ENCODE measurements at places on chromosomes 13 and 19. TPM values are rescaled to one million over a fixed set of nuclear protein-coding genes. Genes with fewer than 3 reads are reported as not detected.

The TSSK6 gene
- polyA plus RNA-seq, result 12.1 TPM

The GAPDHS gene
- polyA plus RNA-seq, result 0.47 TPM

GRCh38 chr13:111856571-111856970 is 210.4 kb upstream of the SOX1 start:
- no peak for DNase-seq
- no peaks in the 10 kb centered on the region for H3K4me1 ChIP-seq
- no peak overlapping the region for H3K27ac ChIP-seq
- no peaks in the 10 kb centered on the region for H3K36me3 ChIP-seq
- no peak overlapping the region for H3K4me3 ChIP-seq
- no peaks in the 10 kb centered on the region for H3K27me3 ChIP-seq

DNA sequence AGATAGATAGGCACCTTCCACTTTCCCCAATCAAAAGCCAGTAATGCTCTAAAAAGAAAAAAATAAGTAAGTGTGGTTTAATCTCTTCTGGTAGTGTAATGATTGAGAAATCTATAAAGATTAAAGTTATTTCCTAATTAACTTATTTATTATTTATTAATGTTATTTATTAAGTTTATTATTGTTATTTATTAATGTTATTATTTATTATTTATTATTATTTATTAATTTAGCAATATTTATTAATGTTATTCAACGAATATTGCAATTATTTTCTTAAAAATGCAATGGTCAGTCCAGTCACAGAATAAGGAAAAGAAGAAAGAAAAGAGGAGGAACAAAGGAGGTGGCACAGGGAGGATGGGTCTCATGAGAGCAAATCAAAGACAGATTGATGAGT is 100.7 kb downstream of the FREM2 start:
- DNase-seq, result no peak
- H3K4me1 ChIP-seq, result no peaks in the 10 kb centered on the region
- no peaks in the 10 kb centered on the region for H3K36me3 ChIP-seq
- H3K27ac ChIP-seq, result no peak overlapping the region
- no peak overlapping the region for H3K4me3 ChIP-seq

- H3K36me3 ChIP-seq, result no peaks in the 10 kb centered on the region
- no peaks in the 10 kb centered on the region for H3K4me1 ChIP-seq
- H3K27ac ChIP-seq, result no peak overlapping the region
Measured at GRCh38 chr13:48252176-48252575, 19.2 kb downstream of the ITM2B start.

- no peak overlapping the region for H3K4me3 ChIP-seq
- DNase-seq, result no peak
- H3K27me3 ChIP-seq, result no peaks in the 10 kb centered on the region
Measured at GRCh38 chr19:49790866-49791265, 22.2 kb downstream of the FUZ start.

GRCh38 chr13:33089311-33089710 is 73.1 kb downstream of the KL start:
- no peak overlapping the region for H3K27ac ChIP-seq
- peaks cover 2% of the 10 kb centered on the region for H3K4me1 ChIP-seq
- no peak for DNase-seq
- H3K4me3 ChIP-seq, result no peak overlapping the region
- no peaks in the 10 kb centered on the region for H3K36me3 ChIP-seq

- H3K4me1 ChIP-seq, result no peaks in the 10 kb centered on the region
- H3K36me3 ChIP-seq, result no peaks in the 10 kb centered on the region
- no peak for DNase-seq
- no peak overlapping the region for H3K27ac ChIP-seq
Measured at GRCh38 chr19:55820037-55820436, 11.8 kb downstream of the NLRP11 start.

GRCh38 chr13:44764302-44764692 is 188.2 kb upstream of the TSC22D1 start:
- no peaks in the 10 kb centered on the region for H3K27me3 ChIP-seq
- H3K27ac ChIP-seq, result no peak overlapping the region
- no peaks in the 10 kb centered on the region for H3K36me3 ChIP-seq
- peaks cover 4% of the 10 kb centered on the region for H3K4me1 ChIP-seq
- H3K4me3 ChIP-seq, result no peak overlapping the region

Measured in H1 (cell line).